ENCODE measurements at places on chromosomes 5 and 9.

DNA sequence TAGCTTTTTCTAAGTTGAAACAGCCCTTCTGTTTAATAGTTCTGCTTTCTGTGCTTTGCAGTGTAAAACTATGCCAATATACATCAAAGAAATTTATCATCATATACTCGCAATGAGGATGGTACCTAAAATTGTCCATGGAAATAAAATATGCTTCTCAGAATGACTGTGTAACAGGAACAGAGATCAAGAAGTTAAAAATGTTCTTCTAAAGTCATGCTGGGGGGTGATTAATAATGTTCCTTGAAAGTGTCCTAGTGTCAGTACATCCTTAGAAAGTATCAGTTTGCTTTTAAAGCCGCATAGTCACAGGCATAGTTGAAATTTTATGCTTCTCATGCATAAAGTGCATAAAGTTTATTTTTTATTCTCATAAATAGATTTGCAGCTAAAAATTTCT is 4.0 kb upstream of the LRRC70 start:
- no peak for DNase-seq

DNA sequence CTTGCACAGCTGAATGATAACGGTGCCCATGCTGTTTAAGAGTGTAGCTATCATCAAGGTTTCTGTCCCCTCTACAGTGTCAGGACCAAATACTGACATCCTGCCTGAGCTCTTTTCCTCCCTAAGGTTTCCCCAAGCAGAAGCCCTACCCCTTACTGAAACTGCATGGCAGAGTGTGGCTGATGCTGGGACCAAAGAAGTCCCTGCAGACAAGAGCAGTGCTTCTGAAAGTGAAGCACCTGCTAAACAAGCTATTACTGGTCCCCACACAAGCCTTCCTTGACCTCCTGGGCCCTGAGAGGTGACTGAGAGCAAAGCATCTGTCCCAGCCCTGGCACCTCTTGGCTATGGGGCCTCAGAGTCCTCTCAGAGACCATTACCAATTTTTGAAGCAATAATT is 56.1 kb downstream of the CFAP90 start:
- DNase-seq: no peak

- no peak for DNase-seq
Measured at GRCh38 chr9:34984049-34984448, 5.5 kb upstream of the DNAJB5 start.

GRCh38 chr5:82422751-82423181 is 144.6 kb upstream of the RPS23 start:
- no peak for DNase-seq

DNA sequence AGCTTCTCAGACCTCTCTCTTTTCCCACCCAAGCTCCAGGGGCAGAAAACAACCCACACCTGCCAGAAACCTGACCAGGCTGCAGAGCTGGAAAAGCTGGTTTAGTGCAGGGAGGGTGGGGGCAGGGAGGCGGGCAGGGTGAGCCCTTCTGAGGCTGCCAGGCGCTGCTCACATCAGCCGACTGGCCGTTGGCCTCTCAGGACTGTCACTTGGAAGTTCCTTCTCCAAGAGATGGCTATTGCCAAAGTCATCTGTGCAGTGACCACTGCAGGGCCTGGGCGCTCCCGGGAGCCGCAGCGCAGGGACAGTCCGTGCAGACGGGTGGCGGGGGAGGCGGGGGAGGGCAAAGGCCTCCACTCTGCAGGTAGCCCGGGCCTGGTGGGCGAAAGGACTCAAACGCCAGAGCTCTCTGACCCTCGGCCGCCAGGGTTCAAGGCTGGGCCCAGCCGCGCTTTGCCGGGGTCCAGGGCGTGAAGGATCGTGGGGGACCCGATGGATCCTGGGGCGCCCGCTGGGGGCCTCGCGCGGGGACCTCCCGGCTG is 205.0 kb upstream of the IER5L start:
- DNase-seq: no peak

- DNase-seq: no peak
Measured at GRCh38 chr5:59021286-59021673, 438.4 kb downstream of the RAB3C start.

GRCh38 chr5:141040093-141040770 is 10.9 kb upstream of the PCDHB1 start:
- DNase-seq: no peak

GRCh38 chr5:56950626-56951125 is 1.2 kb downstream of the MIER3 start:
- peak; percentile 26 for DNase-seq

DNA sequence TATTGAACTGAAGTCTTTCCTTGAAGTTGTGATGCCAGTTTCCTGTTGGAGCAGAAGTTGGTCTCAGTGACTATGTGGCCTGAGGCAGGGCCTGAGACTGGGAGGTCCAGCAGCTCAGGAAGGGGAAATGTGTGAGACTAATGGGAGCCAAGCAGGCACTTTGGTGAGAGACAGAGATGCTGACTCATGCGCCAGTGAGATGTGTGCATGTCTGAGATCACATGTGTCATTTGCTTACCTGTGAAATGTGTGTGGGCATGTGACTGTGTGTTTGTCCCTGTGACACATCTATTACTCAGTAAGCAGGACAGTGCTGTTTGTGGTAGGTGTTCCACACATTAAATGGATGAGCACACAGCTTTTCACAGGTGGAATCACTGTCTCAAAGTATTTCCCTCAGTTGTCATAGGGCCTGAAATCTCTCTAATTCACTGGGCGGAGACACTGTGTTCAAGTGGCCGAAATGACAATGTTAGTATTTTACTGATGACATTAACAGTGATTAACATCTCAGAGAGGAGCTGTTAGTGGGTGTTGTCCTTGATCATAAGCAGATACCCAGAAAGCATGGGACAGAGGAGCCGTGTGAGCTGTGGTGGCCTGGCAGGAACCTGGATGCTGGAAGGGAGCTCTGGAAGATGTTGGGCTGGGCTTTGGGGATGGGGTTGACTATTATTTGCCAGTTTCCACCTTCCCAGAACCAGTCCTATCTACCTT is 7.4 kb downstream of the NPR2 start:
- DNase-seq: no peak

All from activated CD4-positive, CD25-positive, alpha-beta regulatory T cell (primary cell).